ENCODE measurements at places on chromosomes 7 and 10. TPM values are rescaled to one million over a fixed set of nuclear protein-coding genes. Genes with fewer than 3 reads are reported as not detected.

Gene C7orf57
- 0.74 TPM for total RNA-seq

Gene SPDYE1
- not detected for total RNA-seq

Gene CHST15
- 0.81 TPM for total RNA-seq

Gene ITGA8
- not detected for total RNA-seq

Gene CPA2
- not detected for total RNA-seq

Gene OR13A1
- not detected for total RNA-seq

Gene NKX6-2
- total RNA-seq = not detected

Gene GPC2
- 4.3 TPM for total RNA-seq

Gene GSTO1
- 189 TPM for total RNA-seq

Gene CYP2C8
- 0.38 TPM for total RNA-seq

Gene FAM25C
- not detected for total RNA-seq

Gene TSPAN13
- 0.47 TPM for total RNA-seq

Gene ITPRID1
- not detected for total RNA-seq

Gene ZNF487
- total RNA-seq = 1.9 TPM

Gene MICALL2
- 3.0 TPM for total RNA-seq

DNA sequence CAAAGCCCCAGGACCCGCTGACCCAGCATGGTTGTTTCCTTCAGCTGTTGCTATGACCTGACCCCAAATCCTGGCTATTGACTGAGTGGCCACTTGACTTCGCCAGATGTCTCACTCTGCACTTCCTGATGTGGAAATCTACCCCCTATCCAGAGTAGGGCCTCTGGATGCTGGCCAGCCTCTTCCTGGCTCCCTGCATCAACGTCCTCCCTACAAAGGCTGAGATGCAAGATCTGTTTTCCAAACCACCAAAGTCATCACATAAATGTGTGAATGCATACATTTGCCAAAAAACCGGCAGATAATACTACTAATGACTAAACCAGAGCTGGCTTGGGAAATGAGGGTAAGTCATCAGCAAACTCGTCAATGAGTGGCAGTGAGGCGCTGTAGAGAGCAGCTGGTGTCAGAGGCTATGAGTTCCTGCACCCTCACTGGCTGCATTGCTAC lies 70.4 kb downstream of the PYROXD2 start:
- DNase-seq = no peak

DNA sequence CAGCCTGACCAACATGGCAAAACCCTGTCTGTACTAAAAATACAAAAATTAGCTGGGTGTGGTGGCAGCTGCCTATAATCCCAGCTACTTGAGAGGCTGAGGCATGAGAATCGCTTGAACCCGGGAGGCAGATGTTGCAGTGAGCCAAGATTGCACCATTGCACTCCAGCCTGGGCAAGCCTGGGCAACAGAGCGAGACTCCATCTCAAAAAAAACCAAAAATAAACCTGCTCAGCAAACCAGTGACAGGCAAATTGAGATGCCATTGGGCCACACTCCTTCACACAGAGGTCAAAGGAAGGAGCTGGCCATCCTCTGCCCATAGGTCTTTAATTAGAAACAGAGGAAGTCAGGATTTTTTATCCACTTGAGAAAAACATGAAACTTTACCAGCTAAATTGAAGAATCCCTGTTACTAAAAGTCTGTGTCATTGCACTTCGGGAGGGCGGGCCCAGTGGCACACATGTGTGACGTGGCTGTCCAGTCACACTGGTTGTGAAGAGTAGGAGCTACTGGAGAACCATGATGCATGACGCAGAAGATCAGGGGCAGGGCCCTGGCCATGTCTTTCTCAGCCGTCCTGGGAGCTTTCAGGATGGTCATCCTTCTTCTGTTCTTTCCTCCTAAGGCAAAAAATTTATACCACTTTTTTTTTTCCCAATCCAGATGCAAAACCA lies 118.3 kb upstream of the ZNF438 start:
- no peak for DNase-seq

DNA sequence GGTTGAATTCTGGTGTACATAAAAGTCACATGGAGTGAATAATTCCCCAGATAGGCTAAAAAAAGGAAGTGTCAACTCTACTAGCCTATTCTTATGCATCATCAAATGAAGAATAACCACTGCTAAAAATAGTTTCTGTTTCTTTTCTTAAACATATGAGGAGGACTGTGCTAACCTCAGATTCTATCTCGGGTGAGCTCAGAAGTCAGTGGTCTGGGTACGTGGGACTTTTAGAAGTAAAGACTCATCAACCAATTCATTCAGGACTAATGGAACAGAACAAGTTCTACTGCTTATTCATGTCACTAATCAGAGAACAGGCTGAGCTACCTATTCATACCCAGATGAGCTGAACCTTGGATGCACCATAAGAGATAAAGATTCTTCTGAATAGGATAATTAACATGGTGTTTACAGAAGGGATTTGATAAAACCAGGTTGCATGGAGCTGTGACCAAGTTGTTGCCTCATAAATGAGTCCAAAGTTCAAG lies 9.5 kb upstream of the ASAH2 start:
- peak; percentile 77 for DNase-seq

DNA sequence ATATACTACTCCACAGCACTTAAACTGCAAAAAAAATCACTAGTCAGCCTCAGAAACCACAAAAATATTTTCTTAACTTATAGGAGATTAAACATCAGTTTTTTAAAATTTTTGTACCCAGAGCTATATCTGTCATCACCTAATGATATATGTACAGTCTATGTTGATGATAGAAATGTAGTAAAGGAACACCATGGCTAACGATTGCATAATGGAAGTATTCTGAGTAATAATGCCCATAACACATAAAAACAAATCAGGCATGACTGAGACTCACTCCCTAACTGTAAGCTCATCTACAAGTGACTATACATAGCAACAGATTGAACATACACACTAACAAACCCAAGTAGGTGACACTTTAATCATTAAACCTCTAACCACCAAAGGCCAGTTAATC lies 51.3 kb downstream of the TSPAN12 start:
- no peak for DNase-seq

GRCh38 chr10:131546086-131546810 lies 234.7 kb upstream of the TCERG1L start:
- DNase-seq = no peak

DNA sequence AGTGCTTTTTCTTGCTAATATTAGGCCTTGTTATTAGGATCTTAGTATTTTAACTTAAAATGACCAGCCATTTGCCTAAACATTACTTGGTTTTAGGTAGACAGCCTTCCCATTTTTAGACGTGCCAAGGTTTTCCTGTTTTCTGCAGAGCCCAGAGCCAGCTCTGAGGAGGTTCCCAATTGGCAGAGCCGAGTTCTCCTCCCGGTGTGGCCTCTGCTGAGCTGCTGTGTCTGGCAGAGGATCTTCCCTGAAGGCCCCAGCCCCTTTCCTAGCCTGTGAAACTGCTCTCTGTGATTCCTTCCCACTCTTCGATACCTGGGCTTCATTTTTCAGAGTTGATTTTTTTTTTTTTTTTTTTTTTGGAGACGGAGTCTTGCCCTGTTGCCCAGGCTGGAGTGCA lies 91.4 kb downstream of the EEPD1 start:
- DNase-seq = no peak

- DNase-seq = no peak
These were observed 1.9 kb downstream of the LRRC72 start for GRCh38 chr7:16528520-16528919.

GRCh38 chr10:70098271-70098670 lies 34.4 kb downstream of the AIFM2 start:
- no peak for DNase-seq

DNA sequence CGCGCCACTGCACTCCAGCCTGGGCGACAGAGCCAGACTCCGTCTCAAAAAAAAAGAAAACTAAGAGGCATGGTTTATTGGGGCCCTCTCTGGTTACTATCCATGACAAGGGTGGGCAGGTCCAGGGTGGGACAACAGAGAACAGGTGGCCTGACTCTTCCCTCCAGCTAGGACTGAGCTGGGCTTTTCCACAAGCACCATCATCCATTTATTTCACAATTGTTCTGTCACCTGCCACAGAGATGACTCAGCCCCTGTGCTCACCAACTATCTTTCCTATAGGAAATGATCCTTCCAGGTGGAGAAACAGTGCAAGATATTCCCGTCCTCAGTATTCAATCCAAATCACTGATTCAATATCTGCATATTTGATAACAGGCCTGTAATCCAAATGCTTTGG lies 44.9 kb upstream of the MYL10 start:
- DNase-seq = no peak

GRCh38 chr10:130729876-130730275 lies 581.6 kb downstream of the TCERG1L start:
- DNase-seq = no peak

- DNase-seq = no peak
These were observed 51.4 kb upstream of the ANLN start for GRCh38 chr7:36338256-36338655.

- no peak for DNase-seq
These were observed 8.6 kb downstream of the TRIM56 start for GRCh38 chr7:101093906-101094305.

DNA sequence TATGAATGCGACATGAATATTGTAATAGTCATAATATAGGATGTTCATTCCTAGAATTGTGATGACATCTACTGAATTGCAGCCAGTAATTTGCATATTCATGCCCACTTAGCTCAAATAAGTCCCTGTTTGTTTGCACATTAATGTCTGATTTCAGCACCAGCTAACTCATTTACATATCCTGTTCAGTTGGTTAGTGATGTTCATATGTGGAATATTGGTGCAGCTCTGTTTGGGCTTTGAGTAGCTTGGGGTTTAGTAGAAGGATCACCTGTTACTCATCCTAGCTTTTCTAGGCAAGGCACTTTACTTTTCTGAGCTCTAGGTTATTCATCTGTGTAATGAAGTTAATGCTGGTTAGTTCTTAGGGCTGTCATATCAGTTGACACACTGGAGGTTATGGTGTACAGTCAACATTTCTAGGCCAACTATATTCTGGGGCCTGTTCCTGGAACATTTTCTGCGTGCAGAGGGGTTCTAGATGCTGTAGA lies 238.4 kb downstream of the EXOC4 start:
- no peak for DNase-seq

GRCh38 chr10:104016661-104017060 lies 49.7 kb downstream of the SLK start:
- DNase-seq = no peak

DNA sequence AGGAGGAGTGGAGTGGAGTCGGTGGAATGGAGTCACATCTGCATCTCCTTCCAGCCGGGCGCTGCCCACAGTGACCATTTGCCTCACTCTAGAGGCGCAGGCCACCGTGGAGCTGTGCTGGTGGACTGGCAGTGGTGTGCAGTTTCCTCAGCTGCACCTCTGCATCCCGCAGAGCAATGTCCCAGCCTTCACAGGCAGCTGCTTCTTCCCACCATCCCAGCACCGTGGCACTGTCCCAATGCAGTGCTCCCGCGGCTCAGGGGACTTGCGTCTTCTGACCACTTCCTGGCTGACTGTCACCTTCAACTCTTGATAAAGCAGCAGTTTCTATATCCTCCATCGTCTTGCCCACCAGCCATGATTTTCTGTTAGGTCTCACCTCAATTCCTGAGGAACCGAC lies 90.3 kb upstream of the SFMBT2 start:
- peak; percentile 43 for DNase-seq

DNA sequence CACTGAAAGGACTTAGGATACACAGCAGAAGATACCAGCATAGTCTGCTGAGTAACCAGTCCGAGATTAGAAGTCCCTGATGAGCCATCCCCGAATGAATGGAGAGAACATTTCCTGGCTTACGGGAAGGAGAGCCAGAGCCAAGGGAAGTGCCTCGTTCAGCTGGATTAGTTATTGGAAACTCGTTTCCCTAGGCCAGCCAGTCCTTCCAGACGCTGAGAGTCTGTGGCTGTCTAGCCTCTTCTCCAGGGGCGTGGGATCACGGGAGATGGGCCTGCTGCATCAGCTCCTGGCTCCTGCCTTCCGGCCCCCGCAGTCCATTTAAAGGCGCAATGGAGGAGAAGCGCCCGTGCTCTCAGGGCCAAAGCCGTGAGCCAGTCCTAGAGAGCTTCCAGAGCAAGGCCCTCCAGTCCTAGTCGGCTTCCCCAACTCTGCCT lies 712.8 kb downstream of the PARD3 start:
- DNase-seq = no peak

- DNase-seq = no peak
These were observed 466.2 kb downstream of the TYW1 start for GRCh38 chr7:67462781-67463191.

DNA sequence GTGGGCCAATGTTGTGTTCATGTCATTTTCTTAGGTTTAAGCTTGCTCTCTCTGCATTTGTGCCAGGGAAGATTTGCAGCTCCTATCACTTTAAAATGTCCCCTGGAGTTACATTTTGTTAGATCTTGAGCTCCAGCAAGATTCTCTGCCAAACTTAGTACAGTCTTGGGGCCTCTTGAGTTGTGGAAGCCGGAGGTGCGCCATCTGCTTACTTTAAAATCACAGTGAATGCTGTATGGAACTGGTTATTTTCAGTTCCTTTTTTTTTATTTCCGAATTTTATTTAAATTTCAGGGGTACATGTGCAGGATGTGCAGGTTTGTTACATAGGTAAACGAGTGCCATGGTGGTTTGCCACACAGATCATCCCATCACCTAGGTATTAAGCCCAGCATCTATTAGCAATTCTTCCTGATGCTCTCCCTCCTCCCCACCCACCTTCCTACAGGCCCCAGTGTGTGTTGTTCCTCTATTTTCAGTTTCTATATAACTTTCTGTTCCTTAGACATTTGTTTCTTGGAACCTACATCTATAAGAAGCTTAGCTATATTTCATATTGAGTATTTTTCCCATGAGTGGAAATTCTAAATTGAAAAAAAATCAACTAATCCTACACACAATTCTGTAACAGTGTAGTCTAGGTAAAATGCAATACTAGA lies 114.4 kb upstream of the CREB5 start:
- no peak for DNase-seq

DNA sequence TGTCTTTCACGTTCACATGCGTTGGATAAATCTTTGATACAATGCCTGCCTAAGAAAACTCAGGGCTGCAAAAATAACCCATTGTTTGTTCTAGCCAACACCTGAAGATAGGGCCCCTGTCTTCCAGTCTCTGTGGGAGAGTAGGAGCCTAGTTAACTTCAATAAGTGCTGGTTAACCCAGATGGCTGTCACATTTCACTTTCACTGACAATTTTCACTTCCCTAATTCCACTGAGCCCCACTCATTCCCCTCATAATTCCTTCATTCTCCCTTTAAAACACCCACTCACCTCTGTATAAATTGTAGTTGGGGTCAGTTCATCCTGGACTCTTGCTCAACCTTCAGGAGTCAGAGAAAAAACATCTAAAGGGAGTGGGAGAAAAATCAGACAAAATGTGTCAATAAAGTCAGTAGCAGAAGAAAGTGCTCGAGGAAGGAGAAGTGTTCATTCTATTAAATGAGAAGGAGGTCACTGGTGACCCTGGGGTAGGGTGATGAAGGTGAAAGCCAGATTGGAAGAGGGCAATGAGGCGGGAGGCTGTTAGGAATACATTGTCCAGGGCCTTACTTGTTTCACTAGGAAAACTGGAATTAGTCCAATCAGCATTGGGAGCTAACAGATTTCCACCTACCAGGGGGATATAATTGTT lies 51.2 kb upstream of the ABI1 start:
- DNase-seq = no peak
